ENCODE measurements at places on chromosomes 4 and X.

GRCh38 chrX:53056292-53056691 is 7.7 kb downstream of the GPR173 start:
- DNase-seq = no peak

GRCh38 chr4:77040270-77040669 is 35.5 kb downstream of the CCNI start:
- no peak for DNase-seq

DNA sequence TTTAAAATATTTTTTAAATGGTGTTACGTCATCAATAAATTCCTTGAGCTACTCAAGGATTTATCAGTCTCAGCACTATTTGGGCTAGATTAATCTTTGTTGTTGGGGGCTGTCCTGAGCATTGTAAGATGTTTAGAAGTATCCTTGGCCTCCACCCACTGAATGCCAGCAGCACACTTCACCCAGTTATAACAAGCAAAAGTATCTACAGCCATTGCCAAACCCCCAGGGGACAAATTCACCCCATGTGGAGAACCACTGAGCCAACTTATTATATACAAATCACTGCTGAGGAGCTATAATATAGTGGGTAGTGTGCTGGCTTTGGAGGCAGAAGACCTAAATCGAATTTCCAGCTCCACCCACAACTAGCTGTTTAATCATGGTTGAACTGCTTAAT is 58.3 kb downstream of the ATP10D start:
- DNase-seq = no peak

DNA sequence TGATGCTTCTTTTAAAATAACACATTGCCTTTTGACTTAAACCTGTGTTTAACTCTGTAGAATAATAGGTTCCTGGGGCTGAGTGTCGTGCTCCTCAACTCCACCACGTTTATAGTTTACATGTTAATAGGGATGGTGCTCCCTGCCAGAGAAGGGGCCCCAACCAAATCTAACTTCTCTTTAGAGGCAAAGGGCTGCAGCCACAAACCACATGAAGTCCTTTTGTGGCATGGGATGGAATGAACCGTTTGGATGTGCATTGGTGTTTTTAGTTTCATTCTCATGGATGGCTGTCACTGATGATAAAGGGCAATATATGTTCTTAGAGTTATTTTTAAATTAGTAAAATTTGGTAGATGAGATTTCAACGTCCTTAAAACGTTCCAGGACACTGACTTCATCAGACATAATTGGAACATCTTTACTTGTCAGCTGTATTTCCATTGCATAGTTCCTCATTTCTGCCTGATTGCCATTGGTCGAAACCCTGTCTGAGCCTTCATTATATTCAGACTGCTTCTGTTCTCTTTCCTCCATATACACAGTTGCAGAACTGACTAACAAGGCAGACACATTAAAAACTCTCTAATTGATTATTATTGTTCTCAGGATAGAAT is 60.4 kb upstream of the HPF1 start:
- no peak for DNase-seq

GRCh38 chr4:7831330-7831729 is 108.3 kb downstream of the AFAP1 start:
- DNase-seq = no peak

- no peak for DNase-seq
Observed at GRCh38 chrX:7372825-7373525, 225.0 kb upstream of the PUDP start.

DNA sequence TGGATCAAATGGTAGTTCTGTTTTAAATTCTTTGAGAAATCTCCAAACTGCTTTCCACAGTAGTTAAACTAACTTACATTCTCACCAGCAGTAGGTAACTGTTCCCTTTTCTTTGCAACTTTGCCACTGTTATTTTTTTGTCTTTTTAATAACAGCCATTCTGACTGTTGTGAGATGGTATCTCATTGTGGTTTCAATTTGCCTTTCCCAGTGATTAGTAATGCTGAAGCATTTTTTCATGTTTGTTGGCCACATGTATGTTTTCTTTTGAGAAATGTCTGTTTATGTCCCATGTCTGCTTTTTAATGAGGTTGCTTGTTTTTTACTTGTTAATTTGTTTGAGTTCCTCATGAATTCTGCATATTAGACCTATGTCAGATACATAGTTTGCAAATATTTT is 198.8 kb downstream of the RAB28 start:
- no peak for DNase-seq

- DNase-seq = no peak
Observed at GRCh38 chr4:47615385-47615784, 130.3 kb downstream of the ATP10D start.

GRCh38 chrX:18174209-18174608 is 46.5 kb downstream of the BEND2 start:
- DNase-seq = no peak

DNA sequence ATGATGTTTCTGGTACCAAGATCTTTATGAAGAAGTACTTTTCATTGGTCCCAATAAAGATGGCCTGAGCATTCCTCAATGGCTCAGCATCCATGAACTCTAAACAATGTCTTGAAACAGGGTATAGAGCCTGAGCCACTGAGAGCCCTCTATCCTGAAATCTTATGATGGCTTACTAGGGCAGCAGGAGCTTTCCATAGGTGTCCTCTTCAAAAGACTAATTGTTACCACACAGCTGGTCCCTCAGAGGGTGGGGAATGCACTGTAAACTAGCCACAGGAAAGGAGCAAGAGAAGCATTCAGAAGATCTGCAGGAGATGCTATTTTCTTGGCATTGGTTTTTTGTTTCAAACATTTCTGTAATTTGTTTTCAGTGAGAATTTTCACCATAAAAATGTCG is 5.6 kb upstream of the BANK1 start:
- DNase-seq = no peak

- DNase-seq = no peak
Observed at GRCh38 chr4:52822972-52823701, 39.0 kb upstream of the RASL11B start.

DNA sequence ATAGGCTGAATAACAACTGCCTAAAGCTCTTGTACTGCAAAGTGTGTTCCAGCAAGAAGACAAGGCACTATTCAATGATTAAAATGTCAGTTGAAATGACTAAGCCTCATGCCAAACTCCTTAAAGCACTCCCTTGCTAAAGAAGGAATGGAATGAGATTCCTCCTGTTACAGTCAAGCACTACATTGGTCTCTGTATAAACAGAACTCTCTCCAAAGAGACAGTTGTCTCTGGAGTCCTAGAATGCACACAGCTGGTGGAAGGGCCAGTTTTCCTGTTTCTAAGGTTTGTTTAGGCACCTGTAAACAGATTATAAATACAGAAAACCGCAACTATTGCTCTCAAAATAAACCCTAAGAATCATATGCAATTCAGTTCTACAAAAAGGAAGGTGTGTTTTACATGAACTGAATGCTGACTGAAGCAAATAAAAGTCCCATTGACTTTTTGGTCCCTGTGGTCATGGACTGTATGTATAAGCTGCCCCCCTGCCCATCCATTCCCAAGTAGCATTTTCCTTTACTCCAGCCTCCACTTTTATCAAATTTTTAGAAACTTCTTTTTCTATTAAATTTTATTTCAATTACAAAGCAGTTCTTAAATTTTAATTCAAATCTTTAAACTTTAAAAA is 47.0 kb downstream of the FAT1 start:
- DNase-seq = no peak

All from NCI-H1417 (cell line).